ENCODE measurements at places on chromosomes 2 and 18.

DNA sequence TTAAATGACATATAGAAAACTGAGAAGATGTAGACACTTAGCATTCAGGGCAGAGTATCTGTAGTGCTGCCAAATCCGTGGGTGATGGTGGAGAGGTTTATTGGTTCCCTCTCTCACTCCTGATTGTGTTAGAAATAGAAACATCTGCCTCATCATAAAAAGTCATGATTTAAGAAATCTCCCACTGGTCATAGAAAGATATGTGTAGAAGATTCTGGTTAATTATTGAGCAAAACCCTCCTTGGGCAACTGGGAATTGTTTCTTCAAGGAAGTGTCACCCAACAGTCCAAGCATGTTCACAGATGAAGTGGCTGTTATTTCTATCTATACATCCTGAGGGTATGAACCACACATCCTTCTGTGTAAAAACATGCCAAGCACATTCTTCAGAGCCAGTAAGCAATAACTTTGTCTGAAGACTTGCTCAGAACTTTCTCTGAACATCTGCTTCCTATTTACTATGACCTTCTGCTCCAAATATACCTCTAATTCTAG, 33.6 kb upstream of the CHRNA1 start:
- DNase-seq: no peak

- no peak for DNase-seq
Observed at GRCh38 chr2:56333812-56334485, 150.2 kb downstream of the CCDC85A start.

- no peak for DNase-seq
Observed at GRCh38 chr2:16657671-16658070, 8.0 kb downstream of the CYRIA start.

DNA sequence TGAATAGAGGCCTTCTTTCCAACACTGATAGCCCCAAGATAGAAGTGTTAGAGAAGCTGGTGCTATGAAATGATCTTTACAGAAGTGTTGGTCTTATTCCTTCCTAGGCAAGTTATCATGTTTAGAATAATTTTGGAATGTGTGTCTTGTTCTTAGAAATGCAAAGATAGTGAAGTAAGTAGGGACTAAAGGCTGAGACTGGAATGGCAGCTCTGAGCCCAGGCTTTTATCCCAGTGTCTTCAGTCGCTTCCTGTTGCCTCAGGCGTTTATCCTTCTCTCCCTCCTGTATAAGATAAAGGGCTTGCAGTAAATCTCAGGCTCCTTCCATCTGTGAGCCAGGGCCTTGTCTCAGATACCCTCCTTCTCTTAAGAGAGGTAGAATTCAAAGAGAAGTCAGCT, 218.1 kb downstream of the TPGS2 start:
- DNase-seq: no peak

- DNase-seq: no peak
Observed at GRCh38 chr2:24435391-24436316, 55.4 kb upstream of the NCOA1 start.

DNA sequence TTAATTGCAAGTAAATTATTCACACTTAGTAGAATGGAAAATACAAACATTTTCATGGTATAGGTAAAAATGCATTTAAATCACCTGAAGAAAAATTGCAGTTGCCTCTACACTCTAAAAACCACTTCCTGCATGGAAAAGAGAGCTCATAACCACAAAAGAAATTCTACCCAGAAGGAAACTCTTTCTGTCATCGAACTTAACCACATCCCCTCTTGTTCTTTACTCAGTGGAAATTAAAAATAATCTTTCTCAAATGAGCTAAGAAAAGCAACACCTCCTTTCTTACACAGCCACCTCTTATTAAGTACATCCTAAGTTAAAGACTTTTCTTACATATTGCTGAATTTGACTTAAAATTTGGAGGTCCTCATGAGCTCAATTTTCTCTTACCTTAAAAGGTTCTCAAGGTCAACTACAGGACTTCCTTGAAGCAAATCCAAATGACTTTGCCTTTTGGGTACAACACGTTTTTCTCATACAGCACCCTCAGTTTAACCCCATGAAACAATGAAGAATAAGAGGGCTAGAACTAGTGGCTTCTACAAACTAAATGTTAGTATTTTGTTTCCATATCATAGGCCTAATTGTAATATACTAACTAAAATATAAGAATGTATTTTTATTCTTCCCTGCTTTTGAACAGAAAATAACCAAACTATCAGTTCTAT, 109.1 kb upstream of the CRIM1 start:
- no peak for DNase-seq

GRCh38 chr2:235168174-235168979, 216.6 kb downstream of the SH3BP4 start:
- no peak for DNase-seq

- no peak for DNase-seq
Observed at GRCh38 chr18:58364876-58365528, 263.9 kb downstream of the ALPK2 start.

DNA sequence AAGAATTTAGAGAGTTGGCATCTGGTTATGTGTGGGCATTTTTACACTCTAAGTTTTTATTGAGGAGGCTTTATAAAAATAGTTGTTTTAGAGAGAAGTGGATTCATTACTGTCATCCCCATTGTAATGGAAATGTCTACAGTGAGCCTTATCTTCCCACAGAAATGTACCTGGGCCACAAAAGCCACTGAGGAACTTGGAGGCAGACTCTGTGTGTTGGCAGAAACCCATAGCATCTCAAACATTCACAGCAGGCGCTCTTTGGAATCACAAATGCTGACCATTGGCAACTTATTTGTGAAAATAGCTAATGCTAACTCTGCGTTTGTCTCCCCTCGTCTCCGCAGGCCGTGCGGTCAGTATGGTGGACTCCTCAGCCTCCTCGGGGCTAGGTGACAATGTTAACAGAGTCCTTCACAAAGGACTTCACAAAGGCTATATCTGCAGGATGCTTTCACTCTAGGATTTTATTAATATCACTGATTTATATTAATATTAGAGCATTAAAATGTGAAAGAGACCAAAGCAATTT, 689.1 kb upstream of the POU3F3 start:
- no peak for DNase-seq

DNA sequence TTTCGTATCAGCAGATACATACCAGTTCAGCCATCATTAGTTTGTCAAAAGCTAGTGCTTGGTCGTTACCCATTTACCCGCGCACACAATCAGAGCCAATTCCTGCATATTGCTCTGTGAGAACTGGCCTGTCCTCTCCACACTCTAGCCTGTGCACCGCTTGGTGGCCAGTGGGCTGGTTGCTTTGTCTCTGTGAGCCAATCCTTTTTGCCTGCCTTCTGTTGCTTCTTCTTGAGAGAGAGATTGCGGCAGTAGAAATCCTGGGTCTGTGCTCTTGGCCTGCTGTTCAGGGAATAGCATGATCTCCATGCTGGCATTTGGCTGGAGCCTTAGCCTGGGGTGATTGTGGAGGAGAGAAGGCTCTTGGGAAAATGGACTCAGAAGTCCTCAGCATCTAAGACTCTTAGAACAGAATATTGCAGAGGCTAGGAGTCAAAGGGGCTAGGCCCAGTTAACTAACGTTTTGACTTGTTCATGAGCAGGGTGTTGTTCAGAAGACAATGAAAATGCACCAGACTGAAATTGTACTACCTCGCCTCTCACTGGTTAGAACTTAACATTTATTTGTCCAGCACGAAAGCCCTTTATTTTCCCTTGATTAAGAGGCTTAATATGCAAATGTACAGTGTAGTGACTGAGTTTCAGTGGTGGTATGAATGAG, 37.1 kb downstream of the MAP4K4 start:
- DNase-seq: peak; percentile 89

GRCh38 chr2:167411367-167411766, 523.1 kb downstream of the XIRP2 start:
- DNase-seq: no peak

DNA sequence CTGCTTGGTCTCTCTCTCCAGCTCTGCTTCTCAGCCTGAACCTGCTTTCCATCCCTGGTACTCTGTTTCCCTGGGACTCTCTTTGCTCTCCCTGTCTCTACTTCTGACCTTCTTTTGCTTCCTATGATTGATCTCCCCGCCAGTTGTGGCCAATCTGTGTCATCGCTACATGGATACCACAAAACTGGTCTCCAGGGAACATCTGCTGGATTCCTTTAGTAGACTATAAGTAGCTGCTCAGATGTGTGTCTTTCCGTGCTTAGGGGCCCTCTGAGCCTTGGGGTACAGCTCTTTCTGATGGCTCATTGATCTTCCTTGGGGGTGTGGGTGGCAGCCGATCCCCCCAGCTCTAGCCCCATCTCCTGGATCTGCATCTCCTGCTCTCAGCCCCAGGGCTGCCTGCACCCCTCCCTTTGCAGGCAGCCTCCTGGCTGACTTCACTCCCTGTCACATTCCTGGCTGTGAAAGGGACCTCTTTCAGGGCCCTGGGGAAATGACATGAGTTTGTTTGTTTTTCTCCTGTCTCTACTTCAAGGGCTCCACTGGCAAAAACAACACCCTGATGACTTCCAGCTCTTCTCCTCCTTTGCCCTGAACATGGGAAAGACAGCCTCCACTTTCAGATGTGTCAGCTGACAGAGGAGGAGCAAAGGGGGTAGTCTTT, 333.7 kb downstream of the CYP26B1 start:
- DNase-seq: no peak

DNA sequence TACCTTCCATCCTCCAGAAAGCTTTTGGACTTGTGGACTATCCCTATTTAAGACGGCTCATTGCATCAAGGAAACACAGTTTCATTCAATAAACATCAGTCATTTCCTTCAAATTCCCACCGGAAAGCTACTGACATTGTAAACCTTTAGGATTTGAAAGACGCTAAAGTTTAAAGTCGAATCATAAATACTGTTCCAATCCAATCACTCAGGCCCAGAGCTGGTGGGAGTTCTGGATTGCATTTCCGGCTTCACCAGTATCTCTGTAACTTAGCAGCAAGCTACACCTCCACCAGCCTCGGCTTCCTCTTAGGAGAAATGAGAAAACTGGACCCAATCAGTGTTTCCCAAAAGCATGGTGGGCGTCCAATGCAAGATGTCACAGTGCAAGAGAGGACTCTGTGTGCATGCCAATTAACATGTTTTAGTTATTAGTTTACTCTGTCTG, 1.6 kb downstream of the WDFY1 start:
- DNase-seq: no peak

GRCh38 chr18:74082742-74083556, 64.7 kb downstream of the FBXO15 start:
- DNase-seq: no peak

DNA sequence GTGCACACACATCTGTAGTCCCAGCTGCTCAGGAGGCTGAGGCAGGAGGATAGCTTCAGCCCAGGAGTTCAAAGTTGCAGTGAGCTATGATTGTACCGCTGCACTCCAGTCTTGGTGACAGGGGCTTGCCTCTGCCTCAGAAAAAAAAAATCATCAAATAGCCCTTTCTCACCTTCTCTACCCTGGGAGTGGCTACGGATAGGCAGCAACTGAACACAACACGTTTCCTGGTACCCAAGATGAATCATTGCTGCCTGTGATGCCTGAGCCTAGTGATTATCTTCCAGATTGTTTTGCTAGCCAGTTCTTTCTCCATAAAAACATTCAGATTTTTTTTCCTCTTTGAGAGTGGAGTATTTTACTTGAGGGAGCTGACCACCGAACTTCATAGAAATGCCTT, 13.5 kb downstream of the INPP4A start:
- no peak for DNase-seq

GRCh38 chr18:8458546-8459215, 150.6 kb upstream of the RAB12 start:
- DNase-seq: no peak

DNA sequence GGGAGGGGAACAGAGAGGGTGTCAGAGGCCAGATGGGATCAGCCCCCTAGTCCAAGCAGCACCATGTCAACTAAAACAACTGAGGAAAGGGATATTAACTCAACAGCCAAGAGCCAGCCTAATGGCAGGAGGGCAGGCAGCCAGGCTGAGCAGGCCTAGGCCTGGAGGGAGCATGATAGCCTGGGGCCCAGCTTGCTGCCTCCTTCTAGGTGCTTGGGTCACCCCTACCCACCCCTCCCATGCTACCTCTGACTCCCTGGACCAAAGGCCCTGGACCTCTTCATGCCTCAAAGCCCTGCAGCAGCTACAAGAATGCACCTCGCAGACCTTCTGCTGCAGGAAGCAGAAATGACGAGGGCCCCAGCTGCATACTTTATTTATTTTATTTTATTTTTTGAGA, 22.1 kb upstream of the TNS1 start:
- peak; percentile 4 for DNase-seq

DNA sequence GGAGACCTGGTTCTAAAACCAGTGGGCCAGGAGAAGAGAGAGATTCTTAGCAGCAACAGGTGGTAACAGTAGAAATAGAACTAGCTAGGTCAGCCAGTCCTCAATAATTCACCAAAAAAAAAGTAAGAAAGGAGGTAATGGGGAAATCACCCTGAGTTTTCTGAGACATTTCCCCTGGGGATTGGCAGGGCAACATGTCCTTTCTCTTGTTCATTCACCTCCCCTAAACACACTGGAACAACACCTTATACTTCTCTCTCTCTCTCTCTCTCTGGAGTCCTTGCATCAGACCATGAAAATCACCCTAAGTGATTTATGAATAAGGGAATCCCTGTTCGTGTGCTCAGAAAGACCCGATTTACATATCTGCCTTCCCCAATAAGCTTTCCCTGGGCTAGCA, 64.8 kb downstream of the COX7A2L start:
- DNase-seq: no peak

- DNase-seq: no peak
Observed at GRCh38 chr2:55869637-55870325, 53.8 kb downstream of the EFEMP1 start.

DNA sequence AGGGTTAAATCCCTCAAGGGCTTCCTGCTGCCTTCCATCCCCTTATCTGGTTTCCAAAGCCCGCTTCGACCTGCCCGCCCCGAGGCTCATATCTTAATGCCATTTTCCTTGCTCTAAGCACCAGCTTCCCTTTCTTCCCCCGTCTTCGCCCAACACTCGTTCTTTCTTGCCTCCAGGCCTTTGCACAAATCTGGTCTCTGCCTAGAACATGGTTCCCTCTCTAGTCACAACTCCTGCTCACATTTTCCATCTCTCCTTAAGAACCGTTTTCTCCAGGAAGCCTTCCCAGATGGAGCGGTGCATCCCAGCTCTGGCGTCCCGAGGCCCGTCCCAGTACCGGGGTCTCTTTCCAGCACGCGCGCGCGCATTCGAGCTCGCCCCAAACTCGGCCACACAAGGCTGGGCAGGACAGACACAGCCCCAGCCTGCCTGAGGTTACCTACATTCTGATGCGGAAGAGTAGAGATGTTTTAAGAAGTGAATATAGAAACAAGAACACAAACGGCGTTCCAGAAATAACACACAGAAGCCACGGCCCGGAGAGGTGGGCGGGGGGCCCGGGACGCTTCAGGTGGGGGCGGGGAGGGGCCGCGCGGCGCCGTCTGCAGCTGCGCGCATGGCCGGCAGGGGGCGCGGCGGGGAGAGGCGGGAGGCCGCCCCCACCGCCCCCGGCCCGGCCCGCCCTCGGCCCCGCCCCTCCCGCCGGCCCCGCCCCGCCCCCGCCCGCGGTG, at the start of gene DGKD:
Gene DGKD (plus strand): TSS at position 726 of the 731 bp plus-strand sequence. CDS start 25 bp downstream, outside the sequence.
- DNase-seq: peak; percentile 75

- no peak for DNase-seq
Observed at GRCh38 chr2:121005453-121005852, 269.8 kb downstream of the GLI2 start.

DNA sequence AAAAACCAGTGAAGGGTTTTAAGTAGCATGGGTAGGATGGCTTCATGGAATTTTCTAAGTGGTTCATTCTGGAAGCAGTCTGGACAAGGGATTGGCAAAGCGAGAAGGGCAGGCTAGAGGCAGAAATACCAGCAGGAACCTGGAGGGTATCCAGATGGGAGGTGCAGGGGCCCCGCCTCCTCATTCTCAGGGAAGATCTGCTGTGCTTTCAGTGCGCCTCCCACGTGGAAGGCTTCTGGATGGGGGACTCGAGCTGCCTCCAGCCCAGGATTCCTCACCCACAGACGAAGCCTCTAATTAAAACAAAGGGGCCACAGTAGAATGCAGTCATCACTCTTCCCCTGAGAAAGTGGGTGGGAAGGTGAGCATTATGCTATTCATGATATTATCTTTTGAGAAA, 79.8 kb downstream of the VSNL1 start:
- peak; percentile 54 for DNase-seq
